Stimulated activated CD4-positive, alpha-beta T cell treated with anti-CD3 and anti-CD28 coated beads, TNF-alpha, amount 100 ng/mL, for 24 hours (primary cell): ENCODE measurements at places on chromosomes 6 and 20.

DNA sequence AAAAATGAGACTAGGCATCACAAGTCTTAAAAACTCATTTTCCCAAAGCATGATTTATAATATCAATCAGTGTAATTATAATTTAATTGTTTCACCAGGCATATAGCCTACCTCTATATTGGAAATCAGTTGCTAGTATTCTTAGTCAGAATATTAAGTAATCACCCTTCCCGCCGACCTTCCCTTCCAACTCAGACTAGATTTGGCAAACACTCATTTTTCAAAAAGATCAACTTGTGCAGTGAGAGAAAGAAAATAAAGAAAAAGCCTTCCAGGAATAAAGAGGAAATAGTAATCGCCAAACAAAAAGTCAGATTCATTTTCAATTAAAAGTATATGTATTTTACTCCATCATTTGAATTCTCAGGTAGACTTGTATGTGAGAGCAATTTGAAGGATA lies 1.9 kb upstream of the BMP5 start:
- no peak for DNase-seq

GRCh38 chr6:92376691-92377090 lies 1042.7 kb downstream of the EPHA7 start:
- DNase-seq = no peak

DNA sequence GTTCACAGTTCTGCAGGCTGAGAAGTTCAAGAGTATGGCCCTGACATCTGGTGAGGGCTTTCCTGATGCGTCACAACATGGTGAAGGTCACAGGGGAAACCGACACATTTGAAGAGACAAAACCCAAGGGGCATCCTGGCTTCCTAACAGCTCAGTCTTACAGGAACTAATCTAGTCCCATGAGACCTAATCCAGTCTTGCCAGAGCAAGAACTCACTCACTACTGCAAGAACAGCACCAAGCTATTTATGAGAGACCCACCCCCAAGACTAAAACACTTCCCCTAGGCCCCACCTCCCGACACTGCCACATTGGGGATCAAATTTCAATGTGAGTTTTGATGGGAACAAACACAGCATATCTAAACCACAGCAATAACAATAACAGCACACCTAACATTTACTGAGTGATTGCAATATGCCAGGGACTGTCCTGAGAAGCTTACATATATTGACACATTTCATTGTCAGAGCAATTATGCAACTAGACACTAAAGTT lies 46.6 kb downstream of the TPBG start:
- no peak for DNase-seq

- no peak for DNase-seq
Observed at GRCh38 chr6:166592821-166593220, 6.3 kb upstream of the RAMACL start.

GRCh38 chr20:15859061-15859460 lies 714.2 kb downstream of the KIF16B start:
- DNase-seq = no peak

GRCh38 chr6:106182455-106182854 lies 96.3 kb downstream of the PRDM1 start:
- no peak for DNase-seq

- no peak for DNase-seq
Observed at GRCh38 chr6:136011475-136011874, 160.0 kb downstream of the PDE7B start.

GRCh38 chr6:30167101-30167500 lies 3.8 kb downstream of the TRIM15 start:
- peak; percentile 9 for DNase-seq

DNA sequence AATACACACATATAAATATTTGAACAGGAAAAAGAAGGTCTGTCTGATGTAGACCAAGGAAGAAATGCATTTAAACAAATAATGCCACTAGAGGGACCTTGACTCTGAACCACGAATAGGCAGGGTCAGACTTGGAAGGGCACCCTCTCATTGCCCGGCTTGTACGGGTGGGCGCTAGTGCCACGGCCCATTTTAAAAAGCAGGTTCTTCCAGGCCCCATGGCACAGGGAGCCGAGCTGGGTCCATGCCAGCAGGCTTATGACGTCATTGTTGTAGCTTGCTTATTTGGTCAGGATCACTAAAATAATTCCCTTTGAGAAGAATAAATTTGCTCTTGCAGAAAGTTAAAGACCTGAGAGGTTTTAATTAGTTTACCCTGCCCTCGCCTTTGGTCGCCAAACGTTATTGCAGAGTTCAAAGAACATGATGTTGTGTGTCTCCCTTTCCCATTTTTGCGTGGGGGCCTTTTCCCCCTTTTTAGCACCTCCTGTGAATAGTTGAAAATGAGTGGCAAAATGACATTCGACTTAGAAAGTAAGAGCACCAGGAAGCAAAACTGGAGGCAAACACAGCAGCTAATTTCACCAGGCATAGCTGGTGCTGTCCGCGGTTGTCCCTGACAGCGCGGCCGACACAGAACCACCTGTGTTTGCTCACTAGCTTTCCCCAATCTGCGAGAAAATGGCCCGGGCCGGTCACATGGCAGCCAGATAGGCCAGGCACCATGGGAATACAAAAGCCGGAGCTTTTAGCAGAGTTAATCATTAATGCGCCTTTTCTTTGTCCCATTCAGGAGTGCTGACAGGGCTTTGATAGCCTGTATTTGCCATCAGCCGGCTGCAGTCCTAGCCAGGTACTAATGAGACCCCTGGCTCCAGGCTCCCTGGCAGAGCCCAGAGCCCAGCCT lies 93.8 kb downstream of the FOXA2 start:
- DNase-seq = no peak

- no peak for DNase-seq
Observed at GRCh38 chr6:37243816-37244370, 13.7 kb upstream of the TBC1D22B start.

GRCh38 chr6:38695227-38695900 lies 7.6 kb downstream of the GLO1 start:
- DNase-seq = no peak

GRCh38 chr6:167219967-167220512 lies 62.3 kb upstream of the GPR31 start:
- no peak for DNase-seq

DNA sequence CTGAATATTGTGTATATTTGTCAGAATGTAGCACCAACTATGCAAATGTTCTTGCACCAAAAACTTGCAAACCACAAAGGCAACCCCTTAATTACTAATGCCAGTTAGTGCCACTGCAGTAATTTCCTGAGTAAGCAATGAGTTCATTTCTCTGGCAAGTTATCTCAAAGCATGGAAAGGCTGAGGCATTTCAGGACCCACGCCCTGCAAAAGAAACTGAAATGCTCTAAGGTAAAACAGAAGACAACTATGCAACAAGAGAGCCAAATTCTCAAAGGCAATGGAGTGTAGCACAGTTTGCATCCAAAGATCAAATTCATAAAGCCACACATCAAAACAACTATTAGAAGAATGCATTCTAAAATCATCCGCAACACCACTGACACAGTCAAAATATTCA lies 994.4 kb downstream of the EYS start:
- no peak for DNase-seq

- DNase-seq = no peak
Observed at GRCh38 chr6:90493332-90493731, 93.5 kb downstream of the MAP3K7 start.

GRCh38 chr20:2820084-2820895 lies 4.1 kb downstream of the TMEM239 start:
- no peak for DNase-seq

- DNase-seq = no peak
Observed at GRCh38 chr6:52990342-52990741, 4.7 kb downstream of the GSTA4 start.

- DNase-seq = no peak
Observed at GRCh38 chr6:81875782-81876293, 123.4 kb upstream of the TENT5A start.

DNA sequence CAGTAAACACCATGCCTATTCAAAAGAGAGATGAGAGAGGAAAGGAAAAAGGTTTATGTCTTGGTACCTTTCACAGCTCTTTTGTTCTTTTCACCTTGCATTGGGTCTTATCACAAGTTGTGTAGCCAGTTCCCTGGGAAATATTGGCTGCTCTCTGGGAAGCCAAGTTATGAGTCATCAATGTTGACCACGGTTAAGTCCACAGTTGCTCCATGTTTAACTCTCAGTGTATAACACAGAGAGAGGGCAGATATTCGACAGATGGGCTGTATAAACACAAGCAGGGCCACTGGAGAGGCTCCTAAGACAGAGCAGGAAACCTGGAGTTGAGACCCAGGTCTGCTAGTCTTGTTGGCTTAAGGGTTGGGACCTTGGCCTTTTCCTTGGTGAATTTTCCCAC lies 718.6 kb downstream of the QKI start:
- DNase-seq = no peak
